ENCODE measurements at places on chromosomes 2 and 18.

- no peak for DNase-seq
Measured at GRCh38 chr2:131036696-131037397, 56.4 kb downstream of the FAM168B start.

- DNase-seq = no peak
Measured at GRCh38 chr18:9263264-9263663, 71.3 kb upstream of the TWSG1 start.

GRCh38 chr2:985317-985898 is 34.8 kb downstream of the SNTG2 start:
- DNase-seq = no peak

DNA sequence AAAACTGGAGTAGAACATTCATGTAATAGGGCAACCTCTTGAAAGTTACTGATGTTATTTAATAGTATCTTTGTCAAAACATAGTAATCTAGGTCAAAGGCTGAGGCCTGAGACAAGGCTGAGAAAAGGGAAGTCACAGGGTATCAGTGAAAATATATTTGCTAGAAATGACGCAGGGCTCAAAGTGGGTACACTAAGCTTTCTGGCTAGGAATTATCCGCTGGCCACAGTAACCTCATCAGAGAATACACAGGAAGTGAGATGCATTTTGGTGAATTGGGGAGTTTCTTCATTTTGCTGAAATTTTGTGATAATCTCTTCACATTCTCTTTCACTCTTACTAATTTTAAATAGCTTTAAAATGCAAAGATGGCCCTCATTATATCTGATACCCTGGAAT is 206.8 kb downstream of the OTX1 start:
- DNase-seq = no peak

DNA sequence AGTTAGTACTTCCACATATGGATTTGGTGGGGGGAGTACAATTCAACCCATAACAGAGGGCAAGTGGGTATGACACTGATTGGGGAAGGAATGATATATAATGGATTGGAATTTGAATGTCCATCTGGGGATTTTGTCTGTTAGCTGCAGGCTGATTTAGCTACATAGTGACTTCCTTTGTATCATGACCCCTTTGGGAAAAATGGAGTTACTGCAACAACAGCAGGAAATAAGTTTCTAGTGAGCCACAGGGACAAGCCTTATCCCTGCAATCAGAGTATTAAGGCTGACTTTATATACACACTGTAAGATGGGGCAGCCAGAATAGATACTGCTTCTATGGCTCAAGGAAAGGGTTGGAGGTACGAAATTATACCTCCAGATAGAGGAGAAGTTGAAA is 404.4 kb upstream of the MEIS1 start:
- no peak for DNase-seq

GRCh38 chr2:3422161-3422779 is 42.8 kb downstream of the TRAPPC12 start:
- no peak for DNase-seq

GRCh38 chr2:98771264-98771663 is 40.3 kb upstream of the MGAT4A start:
- no peak for DNase-seq

DNA sequence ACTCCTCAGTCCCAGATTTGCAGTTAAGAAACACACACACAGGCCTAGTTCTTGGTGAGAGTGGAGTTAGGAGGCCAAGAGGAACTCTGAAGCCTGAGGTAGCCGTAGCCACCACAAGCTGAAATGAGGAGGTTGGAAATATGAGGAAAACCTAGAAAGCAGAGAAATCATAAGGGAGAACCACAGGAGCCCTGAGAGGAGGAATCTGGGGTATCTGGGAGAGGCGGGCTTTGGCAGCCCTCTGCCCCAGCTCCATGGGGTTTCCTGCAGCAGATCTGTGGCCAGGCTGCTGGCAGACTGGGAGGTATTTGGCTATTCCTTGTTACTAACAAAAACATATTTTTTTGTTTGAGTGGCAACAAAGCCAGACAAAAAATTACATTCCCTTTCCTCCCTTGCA is 11.0 kb downstream of the SOX11 start:
- DNase-seq = no peak

DNA sequence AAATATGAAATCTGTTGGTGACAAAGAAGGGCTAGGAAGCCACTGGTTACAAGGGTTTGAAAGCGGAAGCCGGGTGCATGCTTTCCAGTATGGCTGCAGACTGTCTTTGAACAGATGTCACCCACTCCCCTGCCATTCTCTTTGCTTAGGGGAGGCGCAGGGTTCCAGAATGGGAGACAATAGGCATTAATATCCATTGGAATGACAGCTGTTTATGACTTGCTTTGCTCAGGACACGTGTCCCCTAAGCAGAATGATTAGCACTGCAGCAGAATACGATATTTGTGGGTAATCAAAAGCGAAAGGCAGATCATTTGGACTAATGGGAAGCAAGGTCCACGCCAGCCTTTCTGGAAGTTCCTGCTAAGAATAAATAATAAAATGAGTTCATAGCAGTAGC is 25.8 kb upstream of the NRP2 start:
- DNase-seq = no peak

DNA sequence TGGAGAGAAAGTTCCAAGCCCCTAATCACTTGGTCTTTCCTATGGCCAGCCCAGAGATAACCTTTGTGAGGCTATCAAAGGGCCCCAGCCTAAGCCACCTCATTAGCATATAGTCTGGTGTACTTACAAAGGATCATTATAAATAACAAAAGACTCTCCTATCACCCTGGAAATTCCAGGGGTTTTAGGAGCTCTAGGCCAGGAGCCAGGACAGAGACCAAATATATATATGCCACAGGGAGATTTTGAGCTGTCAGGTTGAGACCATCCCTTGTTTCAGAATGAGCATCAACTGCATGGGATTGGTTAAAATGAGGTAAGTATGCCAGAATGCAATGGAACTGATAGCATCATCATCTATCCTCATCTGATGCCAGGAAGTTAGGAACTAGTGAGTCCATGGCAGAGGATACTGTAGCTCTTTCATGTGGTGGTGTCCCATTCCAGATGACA is 32.1 kb upstream of the CHRNA1 start:
- DNase-seq = no peak

DNA sequence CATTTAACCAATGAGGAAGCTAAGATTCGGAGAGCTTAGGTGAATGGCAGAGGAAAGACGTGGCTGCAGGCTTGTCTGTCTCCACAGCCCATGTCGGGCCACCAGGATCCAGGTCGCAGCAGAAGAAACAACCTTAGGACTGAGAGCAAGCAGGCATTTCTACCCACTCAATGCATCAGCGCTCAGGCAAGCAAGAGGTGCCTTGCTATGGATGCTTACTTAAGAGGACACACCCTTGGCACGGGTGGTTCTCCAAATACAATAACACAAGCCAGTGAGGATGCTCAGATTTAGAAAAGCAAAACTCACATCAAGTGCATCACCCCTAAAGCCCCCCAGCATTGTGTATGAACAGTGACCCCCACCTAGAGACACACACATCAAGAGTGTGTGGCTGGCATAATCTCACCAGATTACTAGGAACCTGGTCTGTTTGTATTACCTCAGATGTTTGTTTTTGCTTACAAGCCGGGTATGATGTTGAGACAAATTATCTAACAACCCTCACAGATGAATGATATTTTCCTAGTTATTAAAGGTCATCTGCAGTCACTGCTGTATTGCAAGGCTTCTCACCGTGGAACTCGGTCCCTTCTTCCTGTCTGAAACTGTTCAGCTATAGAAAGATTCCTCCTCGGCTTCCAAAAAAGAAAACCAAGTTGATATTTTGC is 34.2 kb upstream of the NPAS2 start:
- no peak for DNase-seq

- DNase-seq = no peak
Measured at GRCh38 chr2:168752361-168752760, 50.1 kb upstream of the NOSTRIN start.

GRCh38 chr2:44748-45341 is 1.5 kb downstream of the FAM110C start:
- no peak for DNase-seq

DNA sequence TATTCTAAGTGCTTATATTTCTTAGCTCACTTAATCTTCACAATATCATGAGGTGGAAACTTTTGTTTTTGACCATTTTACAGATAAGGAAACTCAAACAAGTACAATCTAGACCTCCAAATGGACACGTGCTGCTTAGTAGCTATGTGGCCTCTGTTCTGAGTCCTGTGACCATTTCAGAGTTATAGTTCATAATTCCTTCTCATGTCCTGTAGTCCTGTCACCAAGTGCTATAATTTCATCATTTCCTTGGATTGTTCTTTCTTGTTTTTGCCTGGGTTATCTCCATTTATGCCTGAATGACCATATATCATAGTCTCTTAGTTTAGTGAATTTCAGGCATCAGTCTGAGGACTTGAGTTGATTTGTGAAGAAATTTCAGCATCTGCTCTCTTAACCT is 91.7 kb downstream of the NUP35 start:
- no peak for DNase-seq

- no peak for DNase-seq
Measured at GRCh38 chr2:186307871-186308270, 178.2 kb upstream of the ZC3H15 start.

DNA sequence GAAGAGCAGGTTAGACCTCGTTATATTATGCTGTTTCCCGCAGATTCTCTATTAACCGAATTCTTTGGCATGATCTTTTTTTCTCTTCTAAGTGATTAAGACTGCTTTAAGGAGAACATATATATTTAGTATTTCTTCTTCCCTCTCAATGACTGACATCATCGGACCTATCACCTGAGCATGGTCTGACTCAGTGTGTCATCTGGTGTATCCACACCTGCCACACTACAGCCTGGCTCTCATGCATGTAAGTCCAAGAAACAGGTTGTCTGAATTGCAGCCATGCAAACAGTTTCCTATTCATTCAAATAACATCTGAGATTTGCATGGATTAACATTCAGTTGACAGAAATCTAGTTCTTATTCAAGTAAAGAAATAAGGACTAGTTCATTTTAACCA is 55.1 kb upstream of the CWC22 start:
- no peak for DNase-seq

DNA sequence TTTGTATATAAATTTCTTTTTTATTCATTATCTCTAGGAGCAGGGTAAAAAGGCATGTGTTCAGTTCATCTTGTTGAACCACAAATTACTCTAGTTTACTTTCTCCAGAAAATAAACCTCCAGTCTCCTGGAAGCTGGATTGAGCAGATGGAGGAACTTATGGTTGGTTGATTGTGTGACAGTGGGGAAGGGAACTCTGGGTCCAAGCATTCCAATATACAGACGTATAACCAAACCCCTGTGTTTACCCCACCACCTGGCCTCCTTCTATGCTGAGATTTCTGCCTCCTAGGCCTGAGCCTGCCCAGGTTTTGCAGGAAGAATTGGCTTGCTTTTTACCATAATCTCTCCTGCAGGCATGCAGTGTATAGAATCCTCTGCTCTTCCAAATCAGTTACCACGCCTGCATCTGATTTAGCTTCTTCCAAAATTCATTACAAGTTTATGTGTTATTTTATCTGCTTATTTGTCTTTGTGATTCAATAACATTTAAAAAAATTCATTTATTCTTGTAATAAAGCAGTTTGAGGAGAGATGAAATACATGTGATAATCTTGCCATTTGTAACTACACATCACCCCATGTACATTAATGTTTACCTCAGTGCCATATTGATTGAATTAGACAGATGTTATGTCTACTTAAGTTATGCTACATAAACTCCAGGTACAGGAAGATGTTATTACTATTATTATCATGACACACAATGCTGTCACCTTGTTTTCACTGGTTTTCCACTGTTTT is 2.5 kb upstream of the RAB27B start:
- DNase-seq = no peak

DNA sequence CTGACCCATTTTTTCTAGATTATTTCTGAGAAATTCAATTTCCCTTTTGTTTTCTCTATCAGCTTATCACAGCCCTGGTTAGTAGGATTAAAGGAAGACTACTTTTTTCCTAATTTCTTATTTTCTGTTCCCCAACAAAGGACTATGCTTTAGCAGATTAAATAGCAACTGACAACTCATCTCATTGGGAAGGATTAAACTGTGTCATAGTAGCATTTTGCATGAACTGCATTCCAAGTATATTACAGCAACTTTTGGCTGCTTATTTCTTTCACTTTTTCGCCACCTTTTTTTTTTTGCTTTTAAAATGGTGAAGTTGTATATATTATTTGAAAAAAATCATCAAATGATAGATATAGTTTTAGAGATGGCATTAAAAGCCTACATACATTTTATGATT is 570.3 kb downstream of the FBXO15 start:
- DNase-seq = no peak

- DNase-seq = no peak
Measured at GRCh38 chr2:239932881-239933735, 92.0 kb downstream of the NDUFA10 start.

- no peak for DNase-seq
Measured at GRCh38 chr2:122034344-122034743, 278.9 kb downstream of the TSN start.

GRCh38 chr18:55610506-55610905 is 22.5 kb upstream of the TCF4 start:
- DNase-seq = no peak

DNA sequence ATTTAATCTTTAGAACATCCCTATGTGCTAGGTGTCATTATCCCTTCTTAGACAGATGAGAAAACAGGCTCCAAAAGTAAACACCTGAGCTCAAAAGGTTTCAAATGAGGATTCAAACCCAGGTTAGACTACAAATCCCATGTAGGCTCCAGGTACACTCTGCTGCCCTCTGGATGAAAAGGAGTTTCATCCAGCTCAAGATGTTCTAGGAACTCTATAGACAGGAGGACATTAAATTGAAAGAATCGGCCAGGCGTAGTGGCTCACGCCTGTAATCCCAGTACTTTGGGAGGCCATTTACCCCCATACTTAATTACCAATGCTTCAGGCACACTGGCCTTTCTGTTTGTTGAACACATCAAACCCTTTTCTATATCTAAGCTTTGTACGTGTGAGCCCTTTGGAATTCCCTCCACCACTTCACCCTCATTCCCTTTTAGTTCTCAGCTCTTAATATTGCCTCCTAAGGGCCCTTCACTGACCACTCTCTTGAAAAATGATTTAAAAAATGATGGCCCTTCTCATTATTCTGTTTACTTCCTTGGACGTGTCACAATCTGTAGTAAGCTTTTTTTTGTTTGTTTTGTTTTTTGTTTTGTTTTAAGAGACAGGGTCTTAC is 10.7 kb downstream of the SLC25A12 start:
- DNase-seq = no peak

GRCh38 chr2:47429795-47430194 is 26.8 kb downstream of the MSH2 start:
- DNase-seq = no peak

All from activated T-cell treated with anti-CD3 and anti-CD28 coated beads for 48 hours (primary cell).